Foreskin melanocyte (primary cell): ENCODE measurements at places on chromosomes 4 and X.

GRCh38 chr4:125420526-125420925, 105.8 kb downstream of the FAT4 start:
- no peak for DNase-seq

DNA sequence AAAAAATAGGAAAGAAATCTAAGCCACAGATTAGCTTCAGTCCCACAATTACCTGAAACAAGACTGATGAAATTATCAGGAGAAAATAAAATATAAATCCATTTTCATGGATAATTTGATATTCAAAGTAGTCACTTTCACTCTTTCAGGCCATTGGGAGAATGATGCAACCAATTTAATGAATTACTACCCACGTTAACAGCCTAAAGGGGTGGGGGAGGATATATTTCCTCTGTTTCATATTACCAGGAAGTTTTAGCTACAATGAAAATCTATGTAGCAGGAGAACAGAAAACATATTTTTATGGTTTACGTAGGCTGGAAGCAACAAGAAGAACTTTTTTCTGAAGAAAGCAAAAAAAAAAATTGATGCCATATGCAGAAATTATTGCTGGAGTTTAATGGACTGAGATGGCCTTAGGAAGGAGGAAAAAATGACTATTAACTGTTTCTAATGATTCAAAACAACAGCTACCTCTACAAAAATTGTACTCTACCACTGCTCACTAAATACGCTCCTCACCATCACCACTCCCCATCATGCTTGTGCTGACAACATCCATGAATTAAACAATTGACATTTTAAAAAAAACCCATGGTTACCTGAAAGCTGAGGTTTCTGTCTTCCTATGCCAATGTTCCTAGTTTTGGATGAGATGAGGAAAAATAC, 100.9 kb downstream of the CXXC4 start:
- DNase-seq = peak; percentile 22

DNA sequence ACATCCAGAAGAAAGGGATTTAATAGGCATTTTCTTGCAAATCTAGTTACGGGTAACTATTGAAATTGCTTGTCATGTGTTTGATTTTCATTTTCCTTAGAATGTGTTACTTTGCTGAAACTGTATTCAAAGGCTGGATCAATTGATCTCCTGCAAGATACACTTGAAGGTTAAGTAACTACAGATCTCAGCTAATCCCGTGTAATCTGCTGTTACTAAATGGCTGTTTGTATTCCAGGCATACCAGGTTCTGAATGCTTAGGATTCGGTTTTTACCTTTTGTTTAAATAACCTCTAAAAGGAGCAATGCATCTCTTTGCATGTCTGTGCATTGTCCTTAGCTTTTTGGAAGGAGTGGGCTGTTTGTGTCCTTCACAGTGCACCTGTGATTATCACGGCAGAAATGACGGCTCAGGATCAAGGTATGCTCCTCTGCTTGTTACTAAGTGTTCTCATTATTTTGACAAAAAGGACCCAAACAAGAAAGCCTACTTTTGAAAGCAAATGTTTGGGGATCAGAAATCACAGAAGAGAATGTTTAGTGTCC, at the start of gene LRIT3:
LRIT3 (plus strand) TSS at position 212 of the 547 bp plus-strand sequence; CDS start at position 307, 95 bp downstream.
- DNase-seq = no peak

GRCh38 chrX:154411981-154412340, 622 bp downstream of the TAFAZZIN start:
- DNase-seq = no peak

GRCh38 chrX:7647831-7648230, 195.1 kb upstream of the VCX start:
- no peak for DNase-seq
